ENCODE measurements at places on chromosomes 4 and X. TPM values are rescaled to one million over a fixed set of nuclear protein-coding genes. Genes with fewer than 3 reads are reported as not detected.

DNA sequence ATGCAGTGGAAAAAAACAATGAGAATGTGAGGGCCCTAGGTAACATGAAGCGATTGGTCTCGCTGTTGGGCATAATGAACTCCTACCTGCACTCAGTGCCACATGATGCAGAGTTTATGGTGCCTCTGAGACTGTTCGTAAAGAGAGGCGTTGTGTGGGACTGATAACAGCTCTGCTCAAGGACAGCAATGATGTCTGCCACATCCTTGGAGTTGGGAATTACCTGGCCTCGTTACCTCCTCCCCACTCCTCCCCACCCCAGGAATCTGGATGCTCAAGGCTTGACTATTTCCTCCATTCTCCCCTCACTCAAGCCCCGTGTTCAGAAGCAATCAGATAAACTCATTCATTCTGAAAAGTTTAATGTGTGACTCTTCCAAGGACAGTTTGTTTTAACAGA, 148.0 kb upstream of the JADE1 start:
- no peaks in the 10 kb centered on the region for H3K36me3 ChIP-seq
- H3K4me1 ChIP-seq: peaks cover 45% of the 10 kb centered on the region
- peak overlapping the region; percentile 79 for H3K27ac ChIP-seq
- no peak overlapping the region for H3K4me3 ChIP-seq
- DNase-seq: no peak

The FMR1NB gene
- not detected for total RNA-seq

The GAGE13 gene
- total RNA-seq: not detected

The PGK1 gene
- total RNA-seq: 29.3 TPM
